IPS-NIHi11 (cell line): ENCODE measurements at places on chromosomes 6 and 20.

DNA sequence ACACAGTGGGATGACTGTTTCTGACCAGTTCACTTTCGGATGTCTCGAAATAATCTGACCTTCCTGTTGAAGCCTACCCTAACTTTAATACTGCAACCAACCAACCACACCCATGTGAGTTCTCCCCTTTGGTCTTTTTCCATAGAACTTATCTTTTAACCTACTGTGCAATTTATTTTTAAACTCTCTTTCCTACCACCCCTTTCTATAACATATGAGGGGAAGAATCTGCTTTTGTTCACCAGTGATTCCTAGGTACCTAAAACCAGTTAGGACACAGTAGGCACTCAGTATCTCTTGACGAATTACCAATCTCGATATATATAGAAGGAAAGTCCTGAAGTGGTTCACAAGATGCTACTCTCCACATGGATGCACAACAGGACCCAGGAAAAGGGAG lies 7.0 kb downstream of the COX7A2 start:
- DNase-seq = no peak

DNA sequence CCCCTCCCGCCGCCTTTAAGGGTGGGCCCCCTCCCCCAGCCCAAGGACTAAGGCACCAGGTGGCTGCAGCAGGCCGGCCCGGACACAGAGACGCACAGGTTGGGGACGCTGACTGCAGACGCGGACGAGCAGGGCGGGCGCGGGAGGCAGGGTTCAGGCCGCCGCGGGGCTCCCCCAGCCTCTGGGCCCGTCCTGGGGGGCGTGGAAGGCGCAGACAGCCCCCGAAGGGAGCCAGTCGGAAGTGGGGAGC lies 9.3 kb downstream of the DUSP15 start:
- DNase-seq = no peak

DNA sequence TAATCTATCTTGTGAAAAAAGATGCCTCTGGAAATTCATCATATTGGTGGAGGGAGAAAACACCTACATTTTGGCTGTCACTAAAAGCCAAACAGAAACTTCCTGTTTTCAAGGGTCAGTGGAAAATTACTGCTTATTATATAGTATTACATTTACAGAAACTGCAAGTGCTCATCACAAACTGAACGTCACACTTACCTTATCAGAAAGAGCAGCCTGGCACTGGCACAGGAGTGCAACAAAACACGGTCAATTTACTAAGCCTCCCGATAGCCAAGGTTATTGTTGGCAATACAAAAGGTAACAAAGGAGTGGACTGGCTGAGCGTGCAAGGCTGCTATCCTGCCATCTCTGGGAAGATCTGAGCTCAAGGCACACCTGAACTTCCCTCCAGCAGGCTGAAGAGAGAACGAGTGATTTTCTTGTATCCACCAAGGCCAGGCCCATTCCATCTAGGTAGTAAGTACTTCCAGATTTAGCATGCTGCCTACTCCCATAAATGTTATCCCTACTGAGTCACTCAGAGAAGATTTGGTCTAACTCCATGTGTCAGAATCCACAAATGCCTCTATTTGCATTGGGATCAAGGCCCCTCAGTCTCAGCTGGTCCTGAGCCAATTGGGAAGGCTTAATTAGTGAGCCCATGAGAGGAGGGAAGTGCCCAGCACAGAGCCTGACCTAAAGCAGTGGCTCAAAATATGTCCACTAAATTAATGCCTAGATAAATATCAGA lies 399.8 kb downstream of the BTBD9 start:
- DNase-seq = no peak

GRCh38 chr6:3991941-3992340 lies 87.0 kb downstream of the FAM217A start:
- DNase-seq = no peak

- peak; percentile 18 for DNase-seq
Measured at GRCh38 chr6:147201885-147202515, 2.2 kb upstream of the STXBP5 start.

DNA sequence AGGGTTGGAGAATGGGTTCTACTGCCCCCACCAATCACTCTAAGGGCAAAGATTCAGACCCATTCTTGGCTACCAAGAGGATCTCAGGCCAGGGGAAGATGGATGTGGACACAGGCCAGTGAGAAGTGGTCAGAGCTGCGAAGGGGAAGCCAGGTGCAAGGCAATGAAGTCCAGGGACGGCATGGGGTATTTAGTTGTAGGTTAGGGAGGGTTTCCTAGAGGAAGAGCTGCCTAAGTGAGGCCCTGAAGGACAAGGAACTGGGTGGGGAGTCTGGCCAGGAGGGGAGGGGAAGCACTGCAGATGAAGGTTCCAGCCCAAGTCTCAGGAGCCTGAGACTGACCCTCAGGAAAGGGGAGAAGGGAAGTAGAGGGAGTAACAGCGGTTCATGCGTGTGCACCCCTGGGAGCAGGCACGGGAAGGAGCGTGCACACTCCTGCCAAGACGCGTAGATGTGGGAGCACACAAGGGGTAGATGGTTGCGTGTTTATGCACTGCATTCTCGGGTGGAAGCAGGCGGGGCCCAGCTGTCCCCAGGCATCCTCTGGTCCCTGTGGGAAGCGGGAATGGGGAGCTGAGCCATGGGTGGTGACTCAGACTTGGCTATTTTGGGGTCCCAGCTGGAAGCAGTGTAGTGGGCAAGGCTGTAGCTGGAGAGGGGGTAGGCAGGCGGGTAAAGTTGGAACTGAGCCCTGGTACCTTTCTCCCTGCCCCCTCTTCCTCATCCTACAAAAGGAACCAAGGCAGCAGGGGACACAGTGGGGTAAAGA lies 3.3 kb downstream of the ACTL10 start:
- no peak for DNase-seq

GRCh38 chr20:11581271-11581670 lies 336.4 kb upstream of the BTBD3 start:
- peak; percentile 39 for DNase-seq

- DNase-seq = no peak
Measured at GRCh38 chr6:73680289-73680918, 15.6 kb upstream of the CD109 start.

- no peak for DNase-seq
Measured at GRCh38 chr6:16564436-16564835, 196.8 kb downstream of the ATXN1 start.

DNA sequence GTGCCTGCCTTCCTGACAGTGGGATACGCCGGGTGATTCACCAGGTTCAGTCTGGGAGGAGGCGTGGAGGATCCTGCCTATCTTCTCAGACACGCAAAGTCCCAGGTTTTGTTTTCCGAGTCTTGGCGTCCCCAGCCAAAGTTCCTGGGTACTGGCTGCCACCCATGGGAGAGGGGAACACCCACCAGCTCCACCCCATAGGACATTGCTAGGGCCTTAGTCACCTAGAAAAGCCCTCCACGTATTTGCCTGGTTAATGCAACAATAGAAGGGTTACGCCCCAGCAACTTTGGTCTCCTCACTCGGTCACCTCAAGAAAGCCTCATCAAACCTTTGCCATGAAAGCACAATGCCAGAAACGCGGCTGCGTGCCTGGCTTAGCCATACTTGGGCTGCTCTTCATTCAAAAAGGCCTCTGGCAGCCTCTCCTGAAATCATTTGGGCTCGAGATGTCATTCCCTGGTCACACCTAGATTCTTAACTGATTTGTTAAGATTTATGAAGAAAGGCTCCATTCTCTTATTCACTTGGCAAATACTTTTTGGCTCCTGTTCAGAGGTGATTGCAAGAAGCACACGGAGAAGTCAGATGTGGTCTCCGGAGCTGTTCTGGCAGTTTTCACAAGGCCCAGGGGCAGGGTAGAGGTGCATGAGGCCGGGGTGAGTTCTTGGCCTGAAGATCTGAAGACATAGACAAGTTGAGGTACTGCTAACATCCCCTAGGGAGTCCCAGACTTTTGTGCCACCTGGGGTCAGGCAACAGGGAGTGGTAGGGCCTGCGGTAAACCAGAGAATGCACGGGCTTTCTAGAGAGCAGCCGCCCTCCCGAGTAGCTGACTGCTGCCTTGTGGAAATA lies 35.5 kb upstream of the ZNF133 start:
- peak; percentile 15 for DNase-seq

DNA sequence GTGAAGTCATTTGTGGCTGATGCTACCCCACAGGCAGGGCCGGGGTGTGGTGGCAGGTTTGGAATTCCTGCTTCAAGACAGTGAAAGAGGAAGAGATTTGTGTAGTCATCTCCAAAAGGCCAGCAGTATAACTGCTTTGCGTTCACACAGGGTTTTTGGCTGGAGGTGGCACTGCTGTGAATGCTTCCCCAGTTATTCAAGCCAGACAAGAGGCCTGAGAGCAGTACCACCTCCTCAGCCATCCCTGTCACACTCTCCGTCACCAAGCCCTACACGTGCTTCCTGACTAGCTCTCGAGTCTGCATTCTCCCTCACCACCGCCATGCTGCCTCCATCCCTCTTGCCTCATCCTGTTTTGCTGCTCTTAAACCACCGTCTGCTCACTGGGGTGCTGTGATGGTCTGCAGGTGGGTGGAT lies 23.9 kb downstream of the ARMC2 start:
- DNase-seq = no peak

DNA sequence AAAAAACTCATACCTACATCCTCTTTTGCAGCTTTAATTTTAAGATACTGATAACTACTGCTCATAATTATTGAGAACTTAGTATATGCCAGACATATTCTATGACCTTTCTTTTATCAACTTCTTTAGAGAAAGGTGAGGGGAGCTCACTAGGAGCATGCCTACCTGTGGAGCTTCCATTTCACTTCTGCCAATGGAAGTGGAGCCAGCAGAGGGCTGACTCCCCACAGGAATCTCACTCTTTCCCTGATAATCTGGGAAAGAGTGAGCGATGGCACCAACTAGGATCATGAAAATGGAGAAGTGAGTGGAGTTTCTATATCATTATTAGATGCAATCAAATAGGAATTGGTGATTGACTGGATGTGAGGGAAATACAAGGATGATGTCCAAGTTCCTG lies 484.9 kb downstream of the LMBRD1 start:
- DNase-seq = no peak

GRCh38 chr6:164086076-164086887 lies 671.8 kb downstream of the QKI start:
- no peak for DNase-seq

DNA sequence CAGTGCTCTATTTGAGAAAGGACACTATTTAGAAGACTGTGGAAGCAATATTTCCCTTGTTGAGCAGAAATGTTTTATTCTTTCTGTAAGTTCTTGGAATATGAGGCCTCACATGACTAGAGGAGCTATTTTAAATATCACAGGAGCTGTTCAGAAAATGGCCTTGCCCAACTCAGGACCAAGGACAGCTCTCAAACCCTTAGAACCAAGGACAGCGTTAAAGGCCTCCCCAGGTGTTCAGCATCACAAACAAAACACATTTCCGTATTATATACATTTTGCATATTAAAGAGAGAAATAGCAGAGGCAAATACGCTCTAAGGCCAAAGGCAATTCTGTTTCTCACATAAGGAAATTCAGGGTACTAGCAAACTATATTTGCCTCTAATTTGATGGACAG lies 631.4 kb downstream of the CDH26 start:
- peak; percentile 76 for DNase-seq

- DNase-seq = no peak
Measured at GRCh38 chr6:75893776-75894152, 144.7 kb downstream of the MYO6 start.

- no peak for DNase-seq
Measured at GRCh38 chr6:44105993-44106740, 21.1 kb downstream of the MRPL14 start.

GRCh38 chr6:125480571-125480970 lies 178.8 kb upstream of the HDDC2 start:
- DNase-seq = no peak

GRCh38 chr6:24547243-24547642 lies 52.5 kb downstream of the ALDH5A1 start:
- peak; percentile 45 for DNase-seq

GRCh38 chr6:89866024-89866678 lies 28.1 kb upstream of the GJA10 start:
- DNase-seq = no peak

DNA sequence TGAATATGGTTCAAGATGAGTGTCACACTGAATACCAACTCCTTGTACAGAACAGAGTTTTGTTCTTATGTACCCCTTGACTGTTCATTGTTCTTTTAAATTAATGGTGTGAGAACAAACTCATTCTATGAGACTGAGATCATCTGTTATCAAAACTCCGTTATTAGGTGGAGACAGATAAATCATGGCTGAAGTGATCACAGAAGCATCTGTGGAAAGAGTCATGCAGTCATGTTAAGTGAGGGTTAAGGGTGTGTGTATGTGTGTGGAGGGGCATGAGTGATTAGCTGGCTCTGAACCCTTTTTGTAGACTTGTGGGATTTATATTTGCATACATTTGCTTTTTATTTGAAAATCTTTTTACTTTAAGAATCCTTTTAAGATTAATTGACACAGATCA lies 24.7 kb downstream of the ADGRG6 start:
- no peak for DNase-seq

DNA sequence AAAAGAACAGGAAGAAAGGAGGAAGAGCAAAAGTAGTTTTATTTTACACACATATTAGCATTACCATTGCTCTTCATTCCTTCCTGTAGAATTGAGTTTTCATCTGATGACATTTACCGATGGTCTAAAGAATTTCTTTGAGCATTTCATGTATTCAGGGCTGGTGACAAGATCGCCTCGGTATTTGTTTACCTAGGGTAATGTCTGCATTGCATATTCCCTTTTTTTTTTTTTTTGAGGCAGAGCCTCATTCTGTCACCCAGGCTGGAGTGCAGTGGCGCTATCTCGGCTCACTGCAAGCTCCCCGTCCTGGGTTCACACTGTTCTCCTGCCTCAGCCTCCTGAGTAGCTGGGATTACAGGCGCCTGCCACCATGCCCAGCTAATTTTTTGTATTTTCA lies 19.3 kb downstream of the RAB22A start:
- no peak for DNase-seq
